ENCODE measurements at places on chromosomes 4 and X. TPM values are rescaled to one million over a fixed set of nuclear protein-coding genes. Genes with fewer than 3 reads are reported as not detected.

CXCL11 gene
- total RNA-seq: 1.6 TPM

SHROOM2 gene
- 2.2 TPM for total RNA-seq

DNA sequence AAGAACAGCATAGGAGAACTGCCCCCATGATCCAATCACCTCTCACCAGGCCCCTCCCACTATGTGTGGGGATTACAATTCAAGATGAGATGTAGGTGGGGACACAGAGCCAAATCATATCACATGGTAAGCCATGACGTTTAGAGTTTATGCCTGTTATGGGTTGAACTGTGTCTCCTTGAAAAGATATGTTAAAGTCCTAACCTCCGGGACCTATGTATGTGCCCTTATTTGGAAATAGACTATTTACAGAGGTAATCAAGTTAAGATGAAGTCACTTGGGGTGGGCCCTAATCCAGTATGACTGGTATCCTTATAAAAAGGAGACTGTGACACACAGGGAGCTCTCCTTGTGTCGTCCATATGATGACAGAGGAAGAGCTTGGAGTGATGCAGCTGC is 25.2 kb upstream of the SLC2A9 start:
- DNase-seq: no peak

DNA sequence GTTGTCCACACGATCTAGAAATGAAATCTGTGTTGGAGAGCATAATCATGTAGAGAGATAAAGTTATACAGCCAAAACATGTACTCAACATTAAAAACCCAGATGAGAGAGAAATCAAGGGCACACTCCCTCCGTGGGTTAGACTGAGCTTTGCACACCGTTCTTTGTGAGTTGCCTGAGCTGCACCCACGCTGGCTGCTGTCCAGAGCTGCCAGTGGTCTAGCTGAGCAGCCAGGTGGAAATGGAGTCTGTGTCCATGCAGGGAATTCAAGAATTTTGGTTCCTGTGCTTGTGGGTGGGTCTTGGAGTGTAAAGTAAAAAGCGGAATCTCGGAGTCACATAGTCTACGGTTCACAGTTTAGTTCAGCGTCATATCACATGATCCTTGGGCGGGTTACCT is 84.6 kb downstream of the GPR143 start:
- DNase-seq: no peak

- no peak for DNase-seq
Observed at GRCh38 chrX:7330971-7331746, 183.2 kb upstream of the PUDP start.

DNA sequence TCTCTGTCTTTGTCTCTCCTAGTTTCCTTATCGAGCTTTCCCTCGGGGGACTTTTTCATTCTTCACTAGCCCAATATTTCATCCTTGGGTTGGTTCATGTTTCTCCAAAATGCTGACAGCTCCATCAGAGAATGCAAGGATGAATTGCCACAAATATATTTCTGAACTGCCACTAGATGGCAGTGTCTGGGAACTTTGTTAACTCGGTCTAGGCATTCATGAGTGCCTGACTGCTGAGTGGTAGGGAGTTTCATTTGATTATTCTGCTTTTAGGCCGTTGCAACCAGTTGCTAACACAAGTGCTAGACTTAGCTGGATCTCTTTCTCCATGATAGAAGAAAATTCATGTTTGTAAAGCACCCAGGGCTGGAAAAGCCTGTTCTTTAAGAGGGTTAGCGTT is 73.5 kb upstream of the RAP2C start:
- DNase-seq: no peak

GRCh38 chr4:75830906-75831305 is 71.3 kb downstream of the PPEF2 start:
- DNase-seq: no peak

GRCh38 chr4:150379454-150379853 is 202.5 kb upstream of the MAB21L2 start:
- no peak for DNase-seq
